ENCODE measurements at places on chromosomes 16 and 17. TPM values are rescaled to one million over a fixed set of nuclear protein-coding genes. Genes with fewer than 3 reads are reported as not detected.

- DNase-seq = no peak
- H3K36me3 ChIP-seq = no peaks in the 10 kb centered on the region
- H3K27me3 ChIP-seq = peaks cover 68% of the 10 kb centered on the region
- no peak overlapping the region for H3K4me3 ChIP-seq
- no peak overlapping the region for H3K27ac ChIP-seq
- no peaks in the 10 kb centered on the region for H3K4me1 ChIP-seq
These were observed 163.9 kb downstream of the PRKCB start for GRCh38 chr16:23999663-24000062.

DNA sequence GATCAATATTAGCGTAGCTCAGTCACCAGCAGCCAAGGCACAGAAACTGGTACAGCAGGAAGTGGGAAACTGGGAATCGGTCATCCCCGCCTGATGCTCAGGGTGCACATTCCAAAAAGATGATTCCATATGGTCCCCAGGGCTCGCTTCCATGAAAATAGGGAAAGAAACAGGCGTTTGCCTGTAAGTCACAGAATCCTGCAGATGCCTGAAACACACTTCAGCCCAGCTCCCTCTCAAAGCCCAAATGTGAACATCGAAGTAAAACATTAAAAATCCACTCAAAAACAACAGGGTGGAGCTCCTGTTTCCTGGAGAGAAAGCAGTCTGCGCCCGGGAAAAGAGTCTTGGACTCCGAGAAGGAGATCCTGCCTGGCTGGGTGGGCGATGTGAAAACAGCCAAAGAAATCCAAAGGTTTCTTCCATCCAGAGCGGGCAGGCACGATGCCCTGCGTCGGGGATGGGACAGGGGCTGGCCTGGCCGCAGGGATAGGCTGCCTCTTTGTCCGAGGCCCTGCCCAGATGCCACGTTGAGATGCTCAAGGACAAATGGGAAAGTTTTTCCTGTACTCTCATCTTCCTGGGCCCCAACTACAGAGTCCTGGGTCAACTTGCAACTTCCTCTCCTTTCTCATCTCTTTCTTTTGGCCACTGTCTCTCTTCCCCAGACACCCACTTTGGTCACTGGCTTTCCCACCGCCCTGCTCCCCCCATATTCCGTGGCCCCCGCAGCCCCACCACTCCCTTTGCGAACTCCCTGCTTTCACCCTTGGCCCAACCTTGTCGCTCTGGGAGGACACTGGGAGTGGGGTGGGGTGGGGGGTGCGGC is 743 bp downstream of the WIPI1 start:
- H3K27me3 ChIP-seq = no peaks in the 10 kb centered on the region
- peak overlapping the region; percentile 78 for H3K27ac ChIP-seq
- DNase-seq = peak; percentile 74
- H3K36me3 ChIP-seq = peaks cover 23% of the 10 kb centered on the region

DNA sequence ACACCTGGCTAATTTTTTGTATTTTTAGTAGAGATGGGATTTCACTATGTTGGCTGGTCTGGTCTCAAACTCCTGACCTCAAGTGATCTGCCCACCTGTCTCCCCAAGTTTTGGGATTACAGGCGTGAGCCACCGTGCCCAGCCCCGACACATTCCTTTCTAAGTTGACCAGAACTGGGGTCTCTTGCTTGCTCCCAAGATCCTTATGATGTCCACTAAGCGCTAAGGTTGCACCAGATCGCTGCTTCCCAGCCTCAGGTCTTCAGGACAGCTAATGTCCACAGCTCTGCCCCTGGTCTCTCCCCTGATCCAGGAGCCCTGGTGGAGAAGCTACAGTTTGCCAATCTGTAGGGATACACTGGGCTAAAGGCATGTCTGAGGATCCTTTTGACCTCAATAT is 29.5 kb downstream of the NSMCE1 start:
- H3K27me3 ChIP-seq = no peaks in the 10 kb centered on the region
- DNase-seq = no peak
- H3K4me3 ChIP-seq = no peak overlapping the region

GRCh38 chr17:45976391-45976754 is 22.7 kb upstream of the STH start:
- no peaks in the 10 kb centered on the region for H3K4me1 ChIP-seq
- no peak overlapping the region for H3K27ac ChIP-seq

GRCh38 chr17:68719431-68719830 is 118.3 kb upstream of the FAM20A start:
- no peaks in the 10 kb centered on the region for H3K36me3 ChIP-seq
- H3K4me3 ChIP-seq = no peak overlapping the region
- DNase-seq = no peak
- H3K27me3 ChIP-seq = peaks cover 1% of the 10 kb centered on the region

GRCh38 chr17:81556175-81556691 is 4.1 kb upstream of the FAAP100 start:
- peak; percentile 19 for DNase-seq
- peaks cover 24% of the 10 kb centered on the region for H3K4me1 ChIP-seq
- H3K27me3 ChIP-seq = no peaks in the 10 kb centered on the region
- H3K36me3 ChIP-seq = peaks cover 91% of the 10 kb centered on the region
- no peak overlapping the region for H3K4me3 ChIP-seq

- no peaks in the 10 kb centered on the region for H3K4me1 ChIP-seq
- no peak overlapping the region for H3K27ac ChIP-seq
- no peak for DNase-seq
- H3K27me3 ChIP-seq = peaks cover 18% of the 10 kb centered on the region
- H3K4me3 ChIP-seq = no peak overlapping the region
These were observed 21.3 kb downstream of the SBK1 start for GRCh38 chr16:28313587-28313986.

DNA sequence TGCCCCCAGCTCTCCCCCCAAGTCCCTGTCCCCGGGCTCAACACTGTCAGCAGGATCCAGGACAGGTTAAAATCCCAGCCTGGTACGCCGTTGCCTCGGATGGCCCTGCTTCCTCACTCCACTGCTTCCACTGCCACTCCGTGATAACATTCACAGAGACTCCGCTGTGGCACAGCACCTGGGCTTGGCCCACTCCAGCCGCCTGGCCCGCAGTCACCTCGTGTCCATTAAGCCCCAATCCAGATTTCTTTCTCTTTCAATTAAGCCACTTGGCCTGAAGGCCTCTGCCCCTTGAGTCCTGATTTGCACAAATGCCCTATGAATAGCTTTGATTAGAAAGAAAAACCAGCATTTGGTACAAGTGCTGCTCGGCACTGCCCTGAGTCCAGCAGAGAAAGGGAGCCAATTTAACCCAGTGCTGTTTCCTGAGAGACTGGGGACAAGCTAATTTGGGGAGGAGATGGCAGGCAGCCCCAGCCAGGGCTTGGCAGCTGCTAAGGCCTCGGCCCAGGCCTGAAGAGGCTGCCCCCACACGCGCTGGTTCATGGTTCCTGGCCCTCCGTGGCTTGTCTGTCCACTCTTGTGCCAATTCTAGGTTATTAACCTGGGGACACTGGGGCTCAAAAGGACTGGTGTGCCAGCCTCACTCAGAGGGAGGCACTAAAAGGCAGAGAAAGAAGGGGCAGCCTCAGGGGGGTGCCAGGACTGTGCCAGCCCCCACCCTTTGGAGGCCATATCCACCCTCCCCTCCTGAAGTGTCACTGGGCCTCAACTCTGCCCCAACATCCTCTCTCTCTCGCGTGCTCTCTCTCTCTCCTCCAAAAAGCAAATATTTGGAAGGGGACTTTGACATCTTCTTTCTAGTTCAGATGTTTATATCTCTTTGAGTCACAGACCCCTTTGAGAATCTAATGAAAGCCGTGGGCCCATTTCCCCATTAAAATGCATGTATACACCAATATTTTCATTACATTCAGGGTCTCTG is 29.8 kb upstream of the SPPL2C start:
- no peaks in the 10 kb centered on the region for H3K36me3 ChIP-seq
- H3K4me1 ChIP-seq = no peaks in the 10 kb centered on the region
- H3K4me3 ChIP-seq = no peak overlapping the region
- no peak for DNase-seq
- peaks cover 90% of the 10 kb centered on the region for H3K27me3 ChIP-seq

GRCh38 chr16:67946128-67946569 is 2.2 kb upstream of the LCAT start:
- DNase-seq = no peak
- peak overlapping the region; percentile 21 for H3K27ac ChIP-seq
- H3K36me3 ChIP-seq = peaks cover 68% of the 10 kb centered on the region
- no peak overlapping the region for H3K4me3 ChIP-seq
- peaks cover 9% of the 10 kb centered on the region for H3K4me1 ChIP-seq
- no peaks in the 10 kb centered on the region for H3K27me3 ChIP-seq

DNA sequence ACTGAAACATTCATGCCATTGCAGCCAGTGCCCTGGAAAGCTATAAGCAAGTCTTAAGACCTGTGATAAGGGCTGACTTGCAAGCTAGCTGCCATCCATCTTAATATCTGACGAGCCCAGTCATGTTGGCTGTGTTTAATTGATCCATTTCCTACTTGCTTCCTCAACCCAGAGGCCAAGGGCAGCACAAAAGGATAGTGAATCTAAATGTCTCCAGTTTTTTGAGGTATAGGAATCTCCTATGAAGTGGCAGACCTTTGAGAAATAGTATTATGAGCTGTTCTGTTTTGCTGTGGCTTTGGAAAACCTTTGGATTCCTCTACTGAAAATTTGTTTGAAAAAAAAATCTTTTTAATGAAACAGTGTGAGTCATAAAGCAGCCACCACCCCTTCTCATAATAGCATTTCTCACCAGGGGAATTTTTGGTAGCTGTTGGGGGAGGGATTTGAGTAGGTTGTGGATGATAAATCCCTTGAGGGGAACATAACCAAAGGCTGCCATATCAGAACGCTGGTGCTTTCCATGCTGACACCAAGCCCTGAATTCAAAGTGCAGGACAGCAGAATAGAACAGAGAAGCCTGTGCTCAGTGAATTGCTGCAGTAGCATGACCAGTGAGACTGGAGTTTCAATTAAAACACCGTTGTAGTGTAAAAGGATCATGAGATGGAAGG is 12.9 kb downstream of the ZNRF1 start:
- peaks cover 24% of the 10 kb centered on the region for H3K4me1 ChIP-seq
- H3K27me3 ChIP-seq = no peaks in the 10 kb centered on the region
- peak; percentile 51 for DNase-seq
- H3K36me3 ChIP-seq = no peaks in the 10 kb centered on the region
- H3K4me3 ChIP-seq = peak overlapping the region; percentile 34

GRCh38 chr17:57811638-57812280 is 38.1 kb downstream of the MRPS23 start:
- DNase-seq = no peak
- H3K27ac ChIP-seq = no peak overlapping the region
- H3K4me3 ChIP-seq = no peak overlapping the region
- no peaks in the 10 kb centered on the region for H3K36me3 ChIP-seq
- no peaks in the 10 kb centered on the region for H3K4me1 ChIP-seq
- H3K27me3 ChIP-seq = peaks cover 67% of the 10 kb centered on the region

GRCh38 chr17:2909846-2910234 is 113.6 kb downstream of the RAP1GAP2 start:
- H3K36me3 ChIP-seq = no peaks in the 10 kb centered on the region
- no peaks in the 10 kb centered on the region for H3K4me1 ChIP-seq
- no peak for DNase-seq
- no peak overlapping the region for H3K4me3 ChIP-seq

DNA sequence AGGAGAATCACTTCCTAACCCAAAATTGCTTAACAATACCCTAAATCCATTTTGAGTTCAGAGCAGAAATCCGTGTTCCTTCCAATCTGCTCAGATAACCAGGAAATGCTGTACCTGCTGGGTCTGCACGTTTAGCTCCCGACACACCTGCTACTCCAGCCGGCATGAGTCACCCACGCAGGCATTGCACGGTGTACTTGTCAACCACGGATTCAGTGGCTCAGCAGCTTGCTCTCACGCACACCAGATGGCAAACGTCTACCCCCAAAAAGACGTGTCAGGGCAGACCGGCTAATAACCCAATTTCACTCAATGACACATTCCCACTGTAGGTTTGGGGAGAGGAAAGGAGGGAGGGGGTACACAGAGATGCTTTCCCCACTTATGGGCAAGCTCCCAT is 468.1 kb downstream of the SOX9 start:
- no peaks in the 10 kb centered on the region for H3K4me1 ChIP-seq
- H3K4me3 ChIP-seq = peak overlapping the region; percentile 88
- DNase-seq = peak; percentile 57
- H3K27ac ChIP-seq = peak overlapping the region; percentile 96
- no peaks in the 10 kb centered on the region for H3K27me3 ChIP-seq
- H3K36me3 ChIP-seq = peaks cover 80% of the 10 kb centered on the region

- peaks cover 46% of the 10 kb centered on the region for H3K36me3 ChIP-seq
- H3K4me1 ChIP-seq = no peaks in the 10 kb centered on the region
- no peak overlapping the region for H3K27ac ChIP-seq
- H3K27me3 ChIP-seq = no peaks in the 10 kb centered on the region
- DNase-seq = no peak
These were observed 13.3 kb upstream of the RFWD3 start for GRCh38 chr16:74679983-74680382.

DNA sequence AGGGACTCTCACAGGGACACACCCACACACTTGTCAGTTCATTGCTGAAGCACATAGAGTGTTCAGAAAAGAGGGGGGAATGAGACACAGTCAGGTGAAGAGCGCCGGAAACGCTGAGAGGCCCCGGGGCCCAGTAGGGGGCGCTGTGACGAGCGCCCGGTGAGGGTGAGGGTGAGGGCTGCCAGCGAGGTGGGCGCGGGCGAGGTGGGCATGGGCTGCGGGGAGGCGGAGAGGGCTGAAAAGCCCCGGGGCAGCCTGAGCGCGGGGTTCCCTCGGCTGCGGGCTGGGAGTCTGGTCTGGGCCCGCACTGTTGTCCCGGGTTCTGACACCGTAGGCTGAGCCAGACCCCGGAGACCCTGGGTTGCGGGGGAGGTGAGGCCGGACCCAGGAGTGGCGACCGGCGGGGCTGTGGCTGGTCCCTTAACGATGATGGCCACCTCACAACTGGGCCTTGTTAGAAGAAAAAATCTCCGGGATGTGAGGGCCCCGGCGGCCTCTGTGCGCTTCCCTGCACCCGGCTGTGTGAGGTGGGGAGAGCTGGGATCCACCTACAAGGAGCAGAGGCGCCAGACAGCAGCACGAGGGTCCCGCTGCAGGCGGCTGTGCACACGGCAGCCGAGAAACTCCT is 91.4 kb downstream of the C16orf78 start:
- no peaks in the 10 kb centered on the region for H3K36me3 ChIP-seq
- H3K27ac ChIP-seq = no peak overlapping the region
- no peak for DNase-seq
- no peak overlapping the region for H3K4me3 ChIP-seq
- peaks cover 92% of the 10 kb centered on the region for H3K27me3 ChIP-seq

The TOX3 gene
- 27.4 TPM for total RNA-seq

The OSBPL7 gene
- 58.3 TPM for total RNA-seq

The CCDC43 gene
- total RNA-seq = 48.4 TPM

The EVPLL gene
- total RNA-seq = 1.4 TPM

The CRHR1 gene
- not detected for total RNA-seq

The OTOP3 gene
- total RNA-seq = not detected
